Natural killer cell (primary cell): ENCODE measurements at places on chromosomes 6 and 20. TPM values are rescaled to one million over a fixed set of nuclear protein-coding genes. Genes with fewer than 3 reads are reported as not detected.

GRCh38 chr6:37115236-37115895 is 54.6 kb upstream of the PIM1 start:
- H3K27me3 ChIP-seq, result no peaks in the 10 kb centered on the region
- H3K27ac ChIP-seq, result no peak overlapping the region
- no peak for DNase-seq
- no peaks in the 10 kb centered on the region for H3K4me1 ChIP-seq

PPDPF gene
- total RNA-seq, result 159 TPM

GRCh38 chr20:44513871-44514270 is 8.0 kb downstream of the SERINC3 start:
- peaks cover 41% of the 10 kb centered on the region for H3K36me3 ChIP-seq
- no peaks in the 10 kb centered on the region for H3K27me3 ChIP-seq
- no peak for DNase-seq
- no peak overlapping the region for H3K27ac ChIP-seq

GRCh38 chr6:79127660-79128059 is 49.6 kb upstream of the PHIP start:
- H3K27ac ChIP-seq, result no peak overlapping the region
- DNase-seq, result no peak
- no peaks in the 10 kb centered on the region for H3K4me1 ChIP-seq

GRCh38 chr6:145189836-145190235 is 545.5 kb downstream of the EPM2A start:
- no peaks in the 10 kb centered on the region for H3K4me1 ChIP-seq
- DNase-seq, result no peak
- no peak overlapping the region for H3K27ac ChIP-seq
- no peaks in the 10 kb centered on the region for H3K27me3 ChIP-seq
- no peak overlapping the region for H3K4me3 ChIP-seq
